Endothelial cell (in vitro differentiated cells): ENCODE measurements at places on chromosomes 4 and X. TPM values are rescaled to one million over a fixed set of nuclear protein-coding genes. Genes with fewer than 3 reads are reported as not detected.

GRCh38 chr4:158211222-158211621 is 936 bp downstream of the TMEM144 start:
- DNase-seq, result no peak

GRCh38 chr4:82865592-82865991 is 25.4 kb downstream of the SEC31A start:
- DNase-seq, result no peak

The SLC7A11 gene
- 5.1 TPM for total RNA-seq

GRCh38 chr4:187103351-187103750 is 379.7 kb upstream of the FAT1 start:
- no peak for DNase-seq

DNA sequence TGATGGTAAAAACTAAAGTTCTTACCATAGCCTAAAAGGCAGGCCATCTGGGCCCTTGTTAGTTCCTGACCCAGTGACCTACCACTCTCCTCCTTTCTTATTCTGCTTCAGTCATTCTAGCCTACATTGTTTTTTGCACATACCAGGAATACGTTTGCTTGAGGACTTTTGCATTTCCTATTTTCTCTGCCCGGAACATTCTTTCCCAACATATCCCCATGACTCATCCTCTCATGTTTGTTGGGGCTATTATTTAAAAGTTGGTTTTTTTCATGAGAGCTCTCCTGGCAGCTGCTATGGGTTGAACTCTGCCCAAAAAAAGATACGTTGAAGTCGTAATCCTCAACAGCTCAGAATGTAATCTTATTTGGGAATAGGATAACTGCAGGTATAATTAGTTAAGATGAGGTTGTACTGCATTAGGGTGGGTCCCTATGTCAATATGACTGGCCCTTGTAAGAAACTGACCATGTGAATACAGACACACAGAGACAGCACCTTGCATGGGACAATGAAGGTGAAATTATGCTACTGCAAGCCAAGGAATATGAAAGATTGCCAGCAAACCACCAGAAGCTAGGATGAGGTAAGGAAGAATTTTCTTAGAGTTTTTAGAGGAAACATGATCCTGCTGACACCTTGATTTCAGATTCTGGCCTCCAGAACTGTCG is 138.3 kb upstream of the PDHA2 start:
- DNase-seq, result no peak

GRCh38 chr4:52685316-52685715 is 26.2 kb upstream of the USP46 start:
- DNase-seq, result no peak
